Left lung (tissue), 14 donors: ENCODE measurements at places on chromosomes 7 and 10. TPM values are rescaled to one million over a fixed set of nuclear protein-coding genes. Genes with fewer than 3 reads are reported as not detected.

The FOXI2 gene
- polyA plus RNA-seq, result not detected

DNA sequence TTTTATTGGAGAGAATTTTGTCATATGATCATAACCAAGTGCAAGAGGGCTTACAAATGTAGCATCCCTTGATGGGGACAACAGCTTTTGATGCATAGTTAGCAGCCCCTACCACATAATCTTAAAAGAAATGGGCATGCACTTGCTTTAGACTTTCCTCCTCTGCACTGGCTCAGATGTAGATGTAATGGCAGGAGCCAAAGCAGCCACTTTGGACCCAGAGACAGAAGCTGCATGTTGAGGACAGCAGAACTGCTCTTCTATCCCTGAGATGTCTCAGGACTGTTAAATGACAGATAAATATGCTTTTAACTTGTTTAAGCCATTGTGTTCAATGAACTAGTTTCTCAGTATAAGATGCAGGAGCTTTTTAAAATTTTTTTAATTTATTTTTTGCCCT, 450.7 kb downstream of the TYW1 start:
- no peak for DNase-seq
- no peaks in the 10 kb centered on the region for H3K36me3 ChIP-seq
- H3K27ac ChIP-seq, result no peak overlapping the region
- H3K27me3 ChIP-seq, result no peaks in the 10 kb centered on the region
- no peak overlapping the region for H3K4me3 ChIP-seq

The SCIN gene
- 3.4 TPM for polyA plus RNA-seq

GRCh38 chr10:29922892-29923291, 136.5 kb downstream of the JCAD start:
- H3K4me3 ChIP-seq, result no peak overlapping the region
- no peaks in the 10 kb centered on the region for H3K36me3 ChIP-seq
- no peak for DNase-seq
- no peak overlapping the region for H3K27ac ChIP-seq

GRCh38 chr7:68224041-68224741, 1227.6 kb downstream of the TYW1 start:
- H3K4me1 ChIP-seq, result no peaks in the 10 kb centered on the region
- no peak overlapping the region for H3K27ac ChIP-seq
- H3K4me3 ChIP-seq, result no peak overlapping the region
- H3K36me3 ChIP-seq, result no peaks in the 10 kb centered on the region
- H3K27me3 ChIP-seq, result no peaks in the 10 kb centered on the region
- DNase-seq, result peak; percentile 12

The CTTNBP2 gene
- 18.8 TPM for polyA plus RNA-seq

The FKBP6 gene
- not detected for polyA plus RNA-seq

GRCh38 chr7:35596061-35596460, 98.9 kb downstream of the HERPUD2 start:
- H3K4me1 ChIP-seq, result peaks cover 7% of the 10 kb centered on the region
- DNase-seq, result no peak
- H3K27me3 ChIP-seq, result no peaks in the 10 kb centered on the region

- H3K27me3 ChIP-seq, result no peaks in the 10 kb centered on the region
- H3K4me3 ChIP-seq, result no peak overlapping the region
- no peaks in the 10 kb centered on the region for H3K36me3 ChIP-seq
- no peak overlapping the region for H3K27ac ChIP-seq
These were observed 25.4 kb upstream of the INPP5F start for GRCh38 chr10:119700321-119700954.

GRCh38 chr10:97150013-97150595, 35.7 kb downstream of the SLIT1 start:
- H3K36me3 ChIP-seq, result no peaks in the 10 kb centered on the region
- no peak for DNase-seq
- no peaks in the 10 kb centered on the region for H3K27me3 ChIP-seq
- no peaks in the 10 kb centered on the region for H3K4me1 ChIP-seq
- H3K27ac ChIP-seq, result no peak overlapping the region
- no peak overlapping the region for H3K4me3 ChIP-seq

DNA sequence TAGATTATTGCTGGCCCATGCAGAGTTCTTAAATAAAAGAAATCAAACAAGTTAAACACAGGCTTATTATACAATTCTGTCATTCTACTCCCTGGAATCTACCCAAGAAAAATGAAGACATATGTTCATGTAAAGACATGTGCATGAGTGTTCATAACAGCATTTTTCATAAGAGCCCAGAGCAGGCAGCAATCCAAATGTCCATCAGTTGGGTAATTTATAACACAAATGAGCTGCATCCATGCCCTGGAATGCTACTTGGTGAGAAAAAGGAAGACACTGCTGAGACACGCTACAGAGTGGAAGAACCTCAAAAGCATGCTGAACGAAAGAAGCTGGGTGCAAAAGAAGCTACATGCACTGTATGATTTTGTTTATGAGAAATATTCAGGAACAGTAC, 342.6 kb downstream of the TCERG1L start:
- no peaks in the 10 kb centered on the region for H3K36me3 ChIP-seq
- no peaks in the 10 kb centered on the region for H3K27me3 ChIP-seq
- DNase-seq, result peak; percentile 1
- H3K4me3 ChIP-seq, result no peak overlapping the region

The TOMM7 gene
- polyA plus RNA-seq, result 488 TPM

GRCh38 chr7:88315522-88315921, 8.8 kb upstream of the STEAP4 start:
- H3K36me3 ChIP-seq, result no peaks in the 10 kb centered on the region
- peaks cover 7% of the 10 kb centered on the region for H3K4me1 ChIP-seq
- no peak overlapping the region for H3K27ac ChIP-seq

The CCDC172 gene
- polyA plus RNA-seq, result not detected

- no peak for DNase-seq
- no peak overlapping the region for H3K27ac ChIP-seq
- H3K4me3 ChIP-seq, result no peak overlapping the region
- no peaks in the 10 kb centered on the region for H3K27me3 ChIP-seq
- H3K36me3 ChIP-seq, result no peaks in the 10 kb centered on the region
- no peaks in the 10 kb centered on the region for H3K4me1 ChIP-seq
These were observed 63.9 kb upstream of the PDGFA start for GRCh38 chr7:583410-584121.

DNA sequence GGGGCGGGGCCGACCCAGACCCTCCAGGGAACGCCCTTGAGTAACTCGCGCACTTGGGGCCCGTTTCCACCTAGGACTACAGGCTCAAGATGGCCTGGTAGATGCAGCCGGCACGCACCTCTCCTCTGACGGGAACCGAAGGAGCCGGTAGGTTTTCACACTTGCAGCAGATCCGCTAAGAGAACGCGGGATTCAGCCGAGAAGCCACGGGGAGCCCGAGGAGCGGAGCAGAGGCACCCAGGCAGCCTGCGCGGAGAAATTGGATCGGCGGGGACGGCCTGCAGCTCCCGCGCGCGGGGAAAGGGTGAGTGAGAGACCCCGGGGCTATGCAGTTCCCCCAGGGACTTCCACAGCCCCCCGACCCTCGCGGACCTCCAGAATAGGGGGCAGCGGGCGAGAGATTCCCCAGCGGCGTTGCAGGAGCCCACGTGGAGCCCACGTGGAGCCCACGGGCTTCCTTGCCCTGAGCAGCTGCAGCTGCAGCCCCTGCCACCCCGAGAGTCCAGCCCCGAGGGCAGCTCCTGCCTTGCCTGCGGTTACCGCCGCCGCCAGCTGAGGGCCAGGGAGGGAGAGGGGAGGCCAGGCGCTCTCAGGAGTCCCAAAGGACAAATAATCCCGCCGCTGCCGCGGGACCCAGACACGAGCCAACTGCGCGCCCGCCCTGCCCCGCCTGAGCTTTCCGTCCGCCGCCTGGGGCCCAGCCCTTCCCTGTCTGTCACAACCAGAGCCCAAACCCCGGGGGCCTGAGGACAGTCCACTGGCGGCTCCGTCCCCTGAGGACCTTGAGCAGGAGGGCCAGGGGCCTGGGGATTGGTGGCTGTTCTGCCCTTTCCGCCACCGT, 13.1 kb downstream of the IFT22 start:
- H3K27me3 ChIP-seq, result peaks cover 14% of the 10 kb centered on the region
- no peak overlapping the region for H3K27ac ChIP-seq
- H3K4me3 ChIP-seq, result peak overlapping the region; percentile 49

The CFAP46 gene
- 3.9 TPM for polyA plus RNA-seq

The EBLN1 gene
- not detected for polyA plus RNA-seq

The SEMA3C gene
- 89.8 TPM for polyA plus RNA-seq

The UCN3 gene
- polyA plus RNA-seq, result 1.6 TPM
